ENCODE measurements at places on chromosomes 13 and 19.

DNA sequence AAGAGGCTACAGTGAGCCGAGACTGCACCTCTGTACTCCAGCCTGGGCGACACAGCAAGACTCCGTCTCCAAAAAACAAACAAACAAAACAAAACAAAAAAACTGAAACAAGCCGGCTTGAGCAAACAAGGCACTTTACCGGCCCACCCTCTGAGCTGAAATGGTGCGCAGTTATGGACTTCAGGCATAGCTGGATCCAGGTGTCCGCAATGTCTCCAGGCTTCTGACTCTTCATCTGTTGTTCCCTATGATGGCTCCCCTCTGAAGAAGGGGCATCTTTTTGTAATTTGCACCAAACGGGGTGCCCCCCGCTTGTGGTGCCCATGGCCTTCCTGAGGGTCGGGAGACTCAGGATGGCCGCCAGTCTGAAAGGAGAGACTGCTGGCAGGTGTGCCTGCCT, 6.2 kb downstream of the C2CD4C start:
- DNase-seq, result no peak

GRCh38 chr13:80577926-80578670, 237.2 kb upstream of the SPRY2 start:
- no peak for DNase-seq

DNA sequence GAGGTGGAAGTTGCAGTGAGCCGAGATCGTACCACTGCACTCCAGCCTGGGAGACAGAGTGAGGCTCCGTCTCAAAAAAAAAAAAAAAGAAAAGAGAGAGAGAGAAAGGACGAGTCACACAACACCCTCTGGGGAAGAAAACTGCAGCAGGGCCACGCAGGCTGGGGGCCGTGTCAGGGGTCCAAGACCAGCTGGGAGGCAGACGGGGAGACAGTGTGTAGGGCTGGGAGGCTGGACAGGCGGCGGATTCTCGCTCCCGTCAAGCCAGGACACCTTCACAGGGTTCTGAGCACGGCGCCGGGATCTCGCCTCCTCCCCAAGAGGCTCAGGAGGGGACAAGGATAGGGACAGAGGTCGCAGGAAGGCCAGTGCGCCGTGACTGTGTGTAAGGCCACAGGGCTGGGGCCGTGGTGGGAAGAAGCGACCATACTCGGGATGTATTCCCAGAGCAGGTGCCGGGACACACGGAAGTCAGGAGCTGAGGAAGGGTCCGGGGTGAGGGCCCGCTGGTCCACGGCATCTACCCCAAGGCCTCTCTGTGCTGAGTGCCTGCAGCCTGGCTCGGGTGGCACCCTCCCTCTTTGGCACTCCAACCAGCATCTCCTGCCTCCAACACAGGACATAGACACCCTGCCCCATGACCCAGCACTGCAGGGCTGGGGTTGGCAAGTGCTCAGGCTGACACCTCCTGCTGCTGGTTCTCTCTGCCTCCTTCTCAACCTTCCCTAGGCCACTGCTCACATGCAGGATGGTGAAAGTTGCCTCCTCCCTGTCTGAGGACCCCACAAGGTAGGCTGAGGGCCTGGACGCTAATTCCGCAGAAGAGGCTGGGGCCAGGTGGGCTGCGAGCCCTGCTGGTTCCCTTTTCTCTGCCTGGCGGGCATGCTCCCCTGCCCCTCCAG, 21.2 kb downstream of the ZNF787 start:
- DNase-seq, result no peak

- DNase-seq, result no peak
Measured at GRCh38 chr13:52896827-52897659, 48.6 kb upstream of the PCDH8 start.

- no peak for DNase-seq
Measured at GRCh38 chr19:17136617-17137016, 61.0 kb downstream of the MYO9B start.

DNA sequence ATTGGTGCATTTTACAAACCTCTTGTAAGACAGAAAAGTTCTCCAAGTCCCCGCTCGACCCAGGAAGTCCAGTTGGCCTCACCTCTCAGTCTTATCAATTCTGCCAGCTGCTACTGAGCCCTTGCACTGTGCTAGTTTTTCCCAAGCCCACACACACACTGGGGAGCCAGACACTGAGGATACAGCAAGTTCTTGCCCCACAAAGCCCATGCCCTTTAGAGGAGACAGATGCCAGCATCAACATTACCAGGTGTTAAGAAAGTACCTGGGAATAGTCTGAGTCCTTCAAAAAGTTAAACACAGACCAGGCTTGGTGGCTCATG, 175.0 kb downstream of the PTPRS start:
- no peak for DNase-seq

GRCh38 chr13:76799696-76800095, 86.5 kb downstream of the KCTD12 start:
- DNase-seq, result peak; percentile 35

DNA sequence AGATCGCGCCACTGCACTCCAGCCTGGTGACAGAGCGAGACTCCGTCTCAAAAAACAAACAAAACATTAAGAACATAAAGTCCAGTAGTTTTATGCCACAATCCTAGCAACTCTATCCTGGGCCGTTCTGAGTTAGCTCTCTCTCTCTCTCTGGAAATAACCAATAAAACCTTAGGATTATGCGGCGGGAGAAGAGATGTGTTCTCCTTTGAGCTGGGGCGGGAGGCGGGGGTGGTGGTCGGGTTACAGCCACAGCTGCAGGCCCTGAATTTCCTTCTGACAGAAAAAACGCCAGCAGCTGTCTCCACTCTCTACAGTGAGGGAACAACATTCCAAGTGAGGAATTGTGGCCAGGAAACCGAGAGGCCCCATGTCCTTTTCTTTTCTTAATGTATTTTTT, 9.1 kb upstream of the PNMA8A start:
- DNase-seq, result no peak

- no peak for DNase-seq
Measured at GRCh38 chr13:72645521-72645920, 81.9 kb downstream of the MZT1 start.

DNA sequence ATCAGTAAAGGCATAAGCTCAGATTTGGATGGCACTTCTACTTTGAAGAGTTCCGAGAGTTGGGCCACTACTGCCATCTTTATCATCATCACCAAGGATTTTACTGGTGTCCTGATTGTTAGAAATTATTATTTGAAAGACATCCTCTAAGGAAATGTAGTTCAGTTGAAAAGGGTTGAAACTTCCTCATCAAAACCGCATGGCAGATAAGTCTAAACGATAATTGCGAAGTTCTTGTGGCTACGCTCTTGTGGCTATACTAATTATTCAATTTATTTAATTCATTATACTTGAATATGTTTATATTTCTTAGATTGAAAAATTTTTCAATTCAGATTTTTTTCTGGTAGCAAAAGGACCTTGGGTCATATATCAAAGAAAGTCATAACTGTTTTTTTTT, 22.4 kb downstream of the TNFRSF19 start:
- DNase-seq, result no peak

GRCh38 chr13:78598116-78598781, 5.1 kb downstream of the POU4F1 start:
- DNase-seq, result no peak

GRCh38 chr13:97021241-97021640, 27.0 kb upstream of the OXGR1 start:
- DNase-seq, result no peak

GRCh38 chr13:98678741-98679140, 73.7 kb downstream of the SLC15A1 start:
- DNase-seq, result no peak

- no peak for DNase-seq
Measured at GRCh38 chr13:109655206-109655600, 131.2 kb downstream of the IRS2 start.

GRCh38 chr13:51814825-51815650, 11.1 kb upstream of the DHRS12 start:
- no peak for DNase-seq

GRCh38 chr19:55614711-55615542, 9.4 kb downstream of the ZNF784 start:
- DNase-seq, result no peak

DNA sequence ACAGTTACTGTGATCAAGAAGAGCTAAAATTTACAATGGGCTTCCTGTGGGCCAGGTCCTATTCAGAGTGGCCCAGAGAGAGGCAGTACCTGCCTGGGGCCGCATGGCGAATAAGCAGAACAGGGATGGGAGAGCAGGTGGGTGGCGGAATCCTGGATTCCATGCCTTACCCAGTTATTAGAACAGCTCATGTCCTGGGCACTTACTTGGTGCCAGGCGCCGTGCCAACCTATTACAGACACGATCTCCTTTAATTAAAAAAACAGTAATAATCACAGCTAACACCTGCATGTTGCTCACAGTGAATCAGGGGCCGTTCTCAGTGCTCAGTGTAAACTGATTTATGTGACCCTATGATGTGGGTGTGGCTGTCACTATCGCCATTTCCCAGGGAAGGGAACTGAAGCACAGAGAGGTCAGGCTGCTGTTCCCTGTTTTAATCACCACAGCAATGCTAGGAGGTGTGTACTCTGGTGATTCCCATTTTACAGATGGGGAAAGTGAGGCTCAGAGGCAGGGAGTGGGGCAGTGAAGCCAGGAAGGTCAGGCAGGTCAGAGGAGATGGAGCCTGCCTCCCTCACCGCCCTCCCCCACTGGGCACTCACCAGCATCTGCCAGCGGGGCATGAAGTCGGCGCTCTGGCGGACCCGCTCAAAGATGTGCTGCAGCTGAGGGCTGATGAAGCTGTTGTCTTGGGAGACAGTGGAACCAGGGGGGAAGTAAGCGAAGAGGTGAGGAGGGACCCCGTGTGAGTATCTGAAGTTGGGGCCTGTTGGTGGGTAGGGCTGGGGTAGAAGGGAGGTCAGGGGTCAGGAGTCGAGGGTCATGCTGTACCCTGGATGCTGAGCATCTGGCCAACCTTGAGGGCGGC, 12.0 kb downstream of the COQ8B start:
- DNase-seq, result no peak

DNA sequence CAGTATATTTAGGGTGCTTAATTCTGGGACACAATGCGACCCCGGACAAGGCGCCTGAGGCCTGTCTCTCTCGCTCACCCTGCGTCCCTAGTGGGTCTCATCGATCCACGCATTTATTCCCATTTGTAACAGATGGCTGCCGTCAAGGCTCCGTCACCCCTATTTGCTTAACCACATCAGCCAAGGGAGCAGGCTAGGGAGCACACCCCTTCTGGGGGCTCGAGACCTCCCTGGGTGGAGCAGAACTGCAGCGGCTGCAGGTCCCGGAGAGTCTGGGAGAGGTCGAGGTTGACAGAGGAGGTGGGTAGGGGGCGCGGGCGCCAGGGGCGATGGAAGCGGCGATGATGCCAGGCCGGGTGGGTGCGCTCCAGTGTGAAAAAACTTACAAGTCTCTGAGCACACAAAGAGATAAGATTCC, 507 bp downstream of the ALG5 start:
- DNase-seq, result no peak

- peak; percentile 11 for DNase-seq
Measured at GRCh38 chr13:31786011-31786410, 46.7 kb downstream of the RXFP2 start.

DNA sequence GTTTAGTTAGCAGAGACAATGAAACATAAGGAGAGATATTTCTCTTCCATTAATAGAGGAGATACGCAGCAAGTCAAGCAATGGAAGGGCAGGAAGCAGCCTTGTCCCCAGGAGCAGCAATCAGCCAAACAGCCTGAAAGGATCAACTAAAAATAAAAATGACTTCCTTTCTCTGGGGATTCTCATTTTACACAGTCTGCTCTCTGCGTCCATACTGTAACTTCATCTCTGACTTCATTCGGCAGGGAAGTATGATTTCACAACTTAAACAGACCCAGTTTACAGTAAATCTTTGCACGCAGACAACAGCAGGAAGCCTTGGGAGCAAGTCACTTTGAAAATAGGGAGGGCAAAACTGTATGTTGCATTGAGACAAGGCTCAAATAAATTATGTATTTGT, 826.7 kb downstream of the DIAPH3 start:
- DNase-seq, result no peak

GRCh38 chr19:37991841-37992248, 84.8 kb downstream of the SIPA1L3 start:
- DNase-seq, result peak; percentile 90

DNA sequence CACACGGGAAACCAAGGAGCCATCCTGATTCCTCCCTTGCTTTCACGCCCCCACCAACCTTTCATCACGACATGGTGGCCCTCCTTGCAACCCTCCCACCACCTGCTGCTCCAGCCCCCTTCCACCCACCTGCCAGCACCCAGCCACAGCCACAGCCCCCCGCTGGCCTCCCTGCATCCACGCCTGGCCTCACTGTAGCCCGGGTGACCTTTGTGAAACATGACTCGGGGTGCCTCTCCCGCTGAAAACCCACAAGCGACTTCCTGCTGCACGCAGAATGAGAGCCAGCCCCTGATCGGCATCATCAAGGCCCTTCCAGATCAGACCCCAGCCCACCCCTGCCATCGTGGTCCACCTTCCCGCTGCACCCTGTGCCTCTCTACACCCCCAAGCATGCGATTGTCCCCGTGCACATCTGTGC, 14.9 kb downstream of the POP4 start:
- no peak for DNase-seq

DNA sequence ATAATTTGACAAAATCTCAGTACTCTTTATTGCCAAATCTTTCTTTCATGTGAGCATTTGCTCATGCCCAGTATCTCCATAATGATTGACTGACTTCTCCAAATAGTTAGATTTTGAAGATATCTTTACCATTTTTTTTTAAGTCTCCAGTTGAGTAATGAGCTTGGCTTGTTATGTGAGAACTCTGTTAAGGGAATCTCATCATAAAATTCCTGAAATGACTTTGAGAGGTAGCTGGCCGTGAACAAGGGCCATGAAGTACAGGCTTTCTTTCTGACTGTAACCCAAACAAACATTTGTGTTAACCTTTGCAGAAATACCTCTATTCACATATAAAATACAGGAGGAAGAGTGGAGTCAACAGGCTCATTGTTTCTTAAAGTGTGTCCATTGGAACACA, 449.7 kb downstream of the IRS2 start:
- peak; percentile 84 for DNase-seq
